ENCODE measurements at places on chromosomes 13 and 19.

GRCh38 chr19:20423381-20424197, 142.0 kb downstream of the ZNF737 start:
- DNase-seq: no peak

DNA sequence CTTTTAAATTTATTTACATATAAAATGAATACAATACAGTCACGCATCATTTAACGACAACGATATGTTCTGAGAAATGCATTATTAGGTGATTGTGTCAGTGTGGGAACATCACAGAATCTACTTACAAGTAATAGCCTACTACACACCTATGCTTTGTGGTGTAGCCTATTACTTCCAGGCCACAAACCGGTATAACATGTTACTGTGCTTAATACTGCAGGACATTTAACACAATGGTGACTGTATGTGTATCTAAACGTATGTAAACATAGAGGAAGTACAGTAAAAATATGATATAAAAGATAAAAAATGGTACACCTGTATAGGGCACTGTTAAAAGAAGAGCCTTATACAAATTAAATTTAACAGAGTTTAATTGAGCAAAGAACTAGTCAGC, 62.4 kb upstream of the KLHL1 start:
- no peak for DNase-seq

- DNase-seq: no peak
Observed at GRCh38 chr19:45254044-45254531, 3.0 kb downstream of the MARK4 start.

DNA sequence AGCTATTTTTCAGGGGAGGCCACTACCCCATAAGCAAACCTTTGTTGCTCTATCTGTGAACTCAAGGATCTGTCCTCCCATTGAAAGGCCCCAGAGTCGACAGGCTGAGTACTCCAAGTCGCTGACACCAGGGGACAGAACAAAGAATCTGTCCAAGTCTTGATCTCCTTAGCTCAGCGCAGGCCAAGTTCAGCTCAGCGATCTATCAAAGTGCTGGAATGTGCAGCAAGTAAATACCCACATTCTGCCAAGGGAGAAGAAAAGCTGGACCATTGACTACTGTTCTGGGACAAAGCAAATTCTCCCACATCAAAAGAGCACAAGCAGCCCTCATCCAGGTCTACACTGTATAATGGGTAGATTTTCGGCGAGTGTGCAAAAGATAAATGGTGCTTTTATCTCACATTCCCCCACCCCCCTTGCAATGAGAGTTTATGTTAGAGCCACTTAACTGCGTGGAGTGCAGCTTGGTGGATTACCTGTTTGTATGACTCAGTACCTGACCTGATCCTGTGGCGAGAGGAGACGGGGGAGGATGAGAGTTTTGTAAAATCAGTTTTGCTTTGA, 391.7 kb upstream of the SGCG start:
- no peak for DNase-seq

DNA sequence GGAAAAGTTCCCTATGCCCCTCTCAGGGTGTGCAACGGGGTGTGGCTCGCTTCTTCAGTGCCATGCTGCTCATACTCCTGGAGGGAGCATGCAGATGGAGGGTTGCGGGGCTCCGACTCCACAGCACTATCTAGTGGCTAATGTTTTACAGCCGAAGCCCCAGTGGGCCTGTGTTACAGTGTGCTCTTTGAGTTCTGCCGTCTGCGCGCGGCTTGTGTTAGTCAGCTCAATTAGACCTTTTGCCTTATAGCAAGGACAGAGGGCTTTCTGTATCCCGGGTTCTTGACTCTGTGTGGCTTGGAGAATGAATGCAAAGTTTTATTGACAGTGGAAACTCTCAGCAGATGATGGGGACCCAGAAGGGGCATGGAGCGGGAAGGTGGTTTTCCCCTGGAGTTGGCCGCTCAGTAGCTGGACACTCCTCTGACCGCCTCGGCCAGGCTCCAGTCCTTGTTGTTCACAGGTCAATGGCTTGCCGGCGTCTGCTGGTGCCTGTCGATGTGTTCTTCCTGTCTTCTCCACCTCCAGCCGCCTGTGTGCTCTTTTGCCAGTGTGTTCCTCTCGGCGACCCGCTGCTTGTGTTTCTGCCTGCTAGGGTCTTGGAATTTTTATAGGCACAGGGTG, 383.4 kb downstream of the LMO7 start:
- DNase-seq: peak; percentile 54

GRCh38 chr19:739998-740715, 10.8 kb upstream of the MISP start:
- no peak for DNase-seq

DNA sequence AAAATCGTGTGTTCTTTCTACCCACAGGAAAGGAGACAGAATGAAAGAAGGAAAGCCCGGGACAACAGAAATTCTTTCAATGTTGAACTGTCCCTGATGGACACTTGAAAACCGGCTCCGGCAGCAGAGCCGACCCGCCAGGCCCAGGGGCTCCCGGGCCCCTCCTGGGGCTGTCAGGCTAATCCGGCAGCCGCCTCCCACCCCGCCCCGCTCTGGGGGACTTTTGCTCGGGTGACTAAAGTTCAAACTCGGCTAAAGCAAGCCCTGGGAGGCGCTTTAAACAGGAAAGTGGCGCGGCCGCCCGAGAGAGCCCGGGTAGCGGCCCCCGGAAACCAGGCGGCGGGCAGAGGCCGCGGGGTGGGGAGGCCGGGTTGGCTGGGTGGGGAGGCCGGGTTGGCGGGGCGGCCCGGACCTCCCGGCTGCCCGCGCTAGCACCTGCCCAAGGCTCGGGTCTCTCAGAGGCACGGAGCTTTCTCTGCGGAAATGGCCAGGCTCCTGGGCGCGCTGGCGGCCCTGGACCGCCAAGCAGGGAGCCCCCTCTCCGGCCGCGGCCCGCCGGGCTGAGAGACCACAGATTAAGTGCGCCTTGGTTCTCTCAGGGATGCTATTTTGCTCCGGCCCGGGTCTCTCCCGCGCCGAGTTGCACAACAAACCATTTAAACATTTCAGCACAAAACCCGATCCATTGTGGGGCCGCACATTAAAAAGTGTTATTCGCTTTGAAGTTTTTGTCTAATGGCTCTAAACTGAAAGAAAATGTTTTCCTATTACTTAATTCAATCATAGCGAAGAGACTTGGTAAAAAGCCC, 2.6 kb upstream of the GSX1 start:
- DNase-seq: no peak
